ENCODE measurements at places on chromosomes 7 and 10.
A peak's percentile ranks its signal among the peaks of the same experiment; 100 is the strongest.

GRCh38 chr7:70361821-70362220, 763.5 kb downstream of the AUTS2 start:
- DNase-seq = no peak

- DNase-seq = no peak
Observed at GRCh38 chr7:69880840-69881239, 282.6 kb downstream of the AUTS2 start.

DNA sequence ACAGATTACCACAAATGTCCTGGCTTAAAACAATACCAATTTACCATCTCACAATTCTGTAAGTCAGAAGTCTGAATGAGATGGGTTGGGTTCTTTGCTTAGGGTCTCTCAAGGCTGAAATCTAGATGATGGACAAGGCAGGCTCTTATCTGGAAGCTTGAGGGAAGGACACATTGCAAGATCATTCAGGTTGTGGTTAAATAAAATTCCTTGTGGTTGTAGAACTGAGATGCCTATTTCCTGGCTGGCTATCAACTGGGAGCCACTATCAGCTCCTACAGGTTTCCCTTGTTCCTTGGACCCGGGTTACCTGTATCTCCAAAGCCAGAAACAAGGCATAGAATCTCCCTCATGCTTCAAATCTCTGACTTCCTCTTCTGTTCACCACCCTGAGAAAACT, 148.4 kb downstream of the MDFIC start:
- no peak for DNase-seq

- no peak for DNase-seq
Observed at GRCh38 chr10:17217631-17218232, 10.3 kb upstream of the VIM start.

DNA sequence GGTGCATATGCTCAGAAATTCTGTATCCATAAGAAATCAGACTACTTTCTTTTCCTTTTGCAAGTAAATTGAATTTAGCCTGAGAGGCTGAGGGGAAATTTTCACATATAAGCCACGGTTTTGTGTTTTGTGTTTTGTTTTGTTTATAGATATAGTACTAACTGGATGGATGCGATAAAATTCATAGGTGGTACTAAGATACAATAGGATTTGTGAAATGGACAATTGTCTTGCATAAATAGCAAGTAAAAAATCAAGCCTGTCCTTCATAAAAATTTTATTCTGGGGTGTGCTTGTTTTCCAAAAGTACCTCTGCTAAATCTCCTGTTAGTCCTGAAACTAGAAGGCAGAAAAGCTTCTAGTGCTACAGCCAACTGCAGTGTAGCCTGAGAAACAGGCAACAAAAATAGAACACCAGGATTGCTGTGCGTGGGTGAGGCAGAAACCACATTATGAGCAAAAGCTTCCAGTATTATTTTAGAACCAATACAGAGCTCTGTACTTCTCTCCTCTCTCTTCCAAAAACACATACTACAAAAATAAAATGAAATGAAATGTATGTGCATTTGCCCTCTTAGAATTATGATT, 634 bp upstream of the HDAC9 start:
- no peak for DNase-seq

DNA sequence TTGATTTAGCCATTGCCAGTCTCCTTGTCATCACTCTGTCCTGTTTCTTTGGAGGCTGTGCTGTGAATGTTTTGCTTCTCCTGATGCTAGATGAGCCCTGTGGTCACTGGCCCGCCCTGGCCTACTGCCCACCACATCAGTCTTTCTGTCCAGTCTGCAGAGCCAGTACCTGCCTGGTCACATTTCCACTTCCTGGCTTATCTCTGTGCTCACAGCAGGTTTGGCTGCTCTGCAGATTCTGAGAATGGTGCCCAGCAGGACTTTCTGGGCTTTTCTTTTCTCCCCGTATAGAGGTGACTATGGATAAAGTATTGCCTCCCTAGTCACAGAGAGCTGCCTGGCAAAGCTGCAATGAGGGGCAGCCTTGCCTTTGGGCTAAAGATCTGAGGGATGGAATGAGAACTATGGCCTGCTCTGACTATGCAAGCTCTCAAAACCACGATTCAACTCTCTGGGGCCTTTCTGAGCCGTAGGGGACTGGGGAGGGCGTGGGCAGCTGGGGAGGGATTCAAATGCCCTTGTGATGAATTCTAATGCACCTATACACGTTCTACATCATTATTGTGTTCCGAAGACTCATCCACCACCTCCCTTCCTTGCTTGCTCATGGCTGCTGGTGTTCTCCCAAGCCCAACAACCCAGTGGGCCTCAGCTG, 410.4 kb upstream of the NPVF start:
- no peak for DNase-seq

DNA sequence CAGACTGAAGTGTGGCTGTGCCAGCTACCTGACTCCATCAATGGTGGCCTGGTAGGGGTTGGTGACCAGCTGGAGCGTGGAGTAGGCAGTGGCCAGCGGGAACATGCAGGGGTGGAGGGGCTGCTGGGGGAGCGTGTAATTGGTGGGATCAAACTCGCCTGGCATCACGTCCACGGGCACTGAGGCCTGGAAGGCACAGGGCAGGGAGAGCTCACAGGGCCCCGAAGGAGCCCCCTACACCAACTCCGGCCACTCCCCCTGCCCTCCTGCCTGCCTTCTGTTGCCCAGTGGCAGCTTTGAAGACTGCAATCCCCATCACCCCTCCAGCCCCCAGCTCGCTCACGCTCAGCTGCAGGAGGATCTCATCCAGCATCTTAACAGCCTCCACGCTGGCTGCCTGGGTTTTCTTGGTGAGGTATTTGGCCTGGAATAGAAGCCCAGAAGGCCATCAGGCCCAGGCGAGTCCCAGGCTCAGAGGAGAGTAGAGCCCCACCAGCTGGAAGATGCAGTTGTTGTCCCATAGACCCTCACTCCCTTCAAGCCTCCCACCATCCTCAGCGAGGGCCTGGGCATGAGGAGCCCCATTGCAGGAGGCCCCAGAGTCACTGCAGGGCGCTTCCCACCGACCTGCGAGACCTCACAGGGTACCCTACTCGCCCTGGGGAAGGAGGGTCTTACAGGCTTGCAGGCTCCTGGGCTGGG, 7.1 kb downstream of the POLD2 start:
- no peak for DNase-seq

- DNase-seq = no peak
Observed at GRCh38 chr10:17788646-17789045, 20.5 kb upstream of the MRC1 start.

GRCh38 chr7:27154369-27154768, 2.0 kb upstream of the HOXA3 start:
- DNase-seq = no peak

GRCh38 chr7:135508883-135509588, 866 bp downstream of the CNOT4 start:
- no peak for DNase-seq

DNA sequence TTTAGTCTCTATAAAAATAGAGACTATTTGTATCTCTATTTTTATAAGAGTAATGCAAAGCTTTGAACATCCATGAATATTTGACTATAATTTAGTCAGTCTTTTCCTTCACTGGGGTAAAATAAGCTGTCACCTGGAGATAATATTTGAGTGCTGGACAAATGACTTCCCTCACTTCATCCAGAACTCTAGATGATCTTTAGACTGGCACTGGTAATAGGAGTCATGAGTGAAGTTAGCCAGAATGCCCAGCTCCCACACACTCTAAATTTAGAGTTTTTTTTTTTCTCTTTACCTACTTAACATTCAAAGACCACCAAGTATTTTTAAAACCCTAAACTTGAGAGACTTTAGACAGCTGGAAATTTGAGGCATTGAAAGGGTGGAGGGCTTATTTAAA, 100.7 kb downstream of the LSMEM1 start:
- no peak for DNase-seq

GRCh38 chr7:26398756-26399509, 107.3 kb downstream of the SNX10 start:
- peak; percentile 71 for DNase-seq

DNA sequence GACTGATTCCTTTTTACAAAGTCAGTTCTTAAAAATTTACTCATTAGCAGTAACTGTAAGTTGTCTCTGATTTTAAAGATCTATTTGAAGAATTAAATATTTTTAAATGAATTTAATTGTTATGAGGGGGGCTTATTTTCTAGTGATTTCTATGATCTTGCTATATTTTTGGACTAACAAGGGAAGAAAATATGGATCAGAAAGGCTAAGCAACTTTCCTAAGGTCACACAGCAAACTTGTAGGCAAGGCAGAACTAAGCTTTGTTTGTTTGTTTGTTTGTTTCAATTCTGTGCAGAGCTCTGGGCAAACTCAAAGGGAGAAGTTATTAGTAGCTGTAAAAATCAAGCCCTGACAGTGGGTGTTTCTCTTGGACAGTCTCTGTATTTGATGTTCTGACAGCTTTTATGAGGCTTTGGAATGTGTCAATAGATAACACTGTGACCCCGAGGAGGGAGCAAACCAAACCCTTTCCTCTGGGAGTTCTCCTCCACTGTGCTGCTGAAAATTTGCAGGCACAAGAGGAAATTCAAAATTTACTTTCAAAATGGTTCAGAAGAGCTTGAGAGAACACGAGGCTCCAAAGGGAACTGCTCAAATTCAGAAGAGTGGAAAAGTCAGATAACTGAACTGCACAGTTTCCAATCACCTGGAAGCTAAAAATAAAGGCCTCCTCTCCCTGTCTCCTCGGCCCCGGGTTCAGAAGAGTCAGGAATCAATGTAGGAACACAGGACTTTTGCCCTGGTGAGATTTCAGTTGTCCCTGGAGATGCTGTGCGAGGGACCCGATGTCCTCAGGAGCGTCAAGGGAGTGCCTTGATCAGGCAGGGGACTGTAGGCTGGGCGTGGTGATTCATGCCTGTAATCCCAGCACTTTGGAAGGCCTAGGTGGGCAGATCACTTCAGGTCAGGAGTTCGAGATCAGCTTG, 325.7 kb downstream of the GATA3 start:
- DNase-seq = no peak

DNA sequence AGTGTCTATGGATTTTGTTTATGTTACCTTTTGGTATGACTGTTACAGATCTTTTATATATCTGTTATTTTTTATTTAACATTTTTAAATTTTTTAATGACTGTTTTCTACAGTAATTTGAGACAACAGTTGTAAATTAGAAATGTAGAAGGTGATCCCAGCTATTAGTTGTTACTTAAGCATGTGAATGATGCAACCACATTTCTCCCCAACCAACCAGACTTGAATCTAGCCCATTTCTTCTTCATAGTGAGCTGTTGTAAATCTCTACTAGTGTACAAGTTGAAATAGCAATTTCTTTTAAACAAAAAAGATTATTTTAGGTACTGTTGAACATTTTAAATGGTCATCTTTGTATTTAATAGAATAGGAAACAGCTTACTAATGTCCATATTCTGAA, 18.0 kb downstream of the TMEM106B start:
- no peak for DNase-seq

DNA sequence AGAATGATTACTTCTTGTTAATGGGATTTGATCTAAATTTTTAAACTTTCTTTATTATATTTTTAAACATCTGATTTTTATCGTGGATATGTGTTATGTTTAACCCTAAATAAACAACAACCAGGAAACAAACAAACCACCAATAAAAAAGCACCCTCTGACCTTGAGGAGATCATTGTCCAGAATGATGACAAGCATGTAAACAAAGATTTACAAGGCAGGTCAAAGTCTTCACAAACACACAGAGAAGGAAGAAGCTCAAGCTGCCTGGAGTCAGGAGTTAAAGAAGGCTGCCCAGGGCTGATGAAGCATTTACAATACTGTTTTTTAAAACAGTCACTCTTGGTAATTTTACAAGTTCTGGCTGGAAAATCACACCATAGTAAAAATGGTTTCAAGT, 31.0 kb upstream of the EGFR start:
- no peak for DNase-seq

DNA sequence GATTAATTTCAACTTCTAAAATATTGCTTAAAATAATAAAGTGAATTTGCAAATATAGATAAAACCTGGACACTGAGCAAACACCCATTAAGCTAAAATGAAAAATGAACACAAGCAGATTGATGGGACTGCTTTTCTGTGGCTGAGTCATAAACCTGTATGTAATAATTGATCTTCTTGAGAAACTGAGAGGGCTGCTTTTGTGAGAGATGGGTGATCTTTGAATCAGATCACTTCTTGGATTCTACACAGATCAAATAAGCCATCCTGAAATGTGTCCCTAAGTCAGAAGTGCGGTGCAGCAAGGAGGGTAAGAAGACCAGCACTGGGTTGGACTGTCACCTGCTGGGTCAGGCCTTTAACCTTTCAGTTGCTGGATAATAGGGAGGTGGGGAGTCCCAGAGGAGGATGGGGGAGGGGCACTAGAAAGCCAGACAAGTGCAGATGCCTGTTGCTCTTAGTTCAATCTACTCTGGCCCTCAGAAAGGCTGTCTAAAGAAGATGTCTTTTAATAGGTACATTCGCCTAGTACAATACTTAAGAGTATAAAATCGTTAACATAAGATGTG, 178.2 kb upstream of the NAMPT start:
- no peak for DNase-seq

GRCh38 chr10:79159141-79159651, 90.4 kb downstream of the ZMIZ1 start:
- no peak for DNase-seq

DNA sequence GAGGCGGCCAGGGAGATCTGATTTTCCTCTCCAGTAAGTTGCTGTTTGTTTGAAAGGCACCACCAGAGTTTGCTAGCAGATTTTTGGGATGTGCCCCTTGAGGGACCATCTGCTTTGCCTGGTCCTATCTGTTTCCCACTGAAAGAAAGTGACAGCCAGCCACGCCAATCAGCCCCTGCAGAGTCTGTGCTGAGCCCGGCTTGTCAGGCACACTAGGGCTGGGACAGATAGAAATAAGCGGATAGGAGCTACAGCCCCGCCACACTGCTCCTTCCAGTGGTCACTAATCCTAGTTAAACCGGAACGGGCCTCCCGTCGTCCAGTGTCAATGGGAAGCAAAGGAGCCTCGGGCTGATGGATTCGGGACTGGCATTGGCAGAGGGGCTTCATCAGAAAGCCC, 161.9 kb upstream of the PRR15 start:
- DNase-seq = no peak

- DNase-seq = peak; percentile 34
Observed at GRCh38 chr7:30930621-30931020, 19.0 kb downstream of the AQP1 start.

Data from mucosa of descending colon (tissue), 3 donors.